EH (cell line): ENCODE measurements at places on chromosomes 4 and X.

DNA sequence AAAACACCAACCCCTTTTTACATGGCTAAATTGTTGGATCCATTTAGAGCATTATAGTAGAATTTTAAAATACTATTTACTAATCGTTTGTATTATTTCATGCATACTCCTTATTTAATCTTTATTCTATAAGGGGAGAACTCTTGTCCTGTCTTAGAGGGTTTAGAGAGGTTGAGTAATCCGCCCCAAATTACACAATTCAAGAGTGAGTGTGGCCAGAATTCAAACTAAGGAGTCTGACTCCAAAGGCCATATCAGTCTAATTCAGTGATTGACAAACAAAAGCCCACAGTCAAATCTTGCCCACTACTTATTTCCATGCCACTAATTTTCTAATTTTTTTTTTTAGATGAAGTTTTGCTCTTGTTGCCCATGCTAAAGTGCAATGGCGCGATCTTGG, 33.7 kb upstream of the NEIL3 start:
- DNase-seq = no peak

GRCh38 chr4:151917145-151917734, 156.4 kb upstream of the GATB start:
- peak; percentile 79 for DNase-seq

DNA sequence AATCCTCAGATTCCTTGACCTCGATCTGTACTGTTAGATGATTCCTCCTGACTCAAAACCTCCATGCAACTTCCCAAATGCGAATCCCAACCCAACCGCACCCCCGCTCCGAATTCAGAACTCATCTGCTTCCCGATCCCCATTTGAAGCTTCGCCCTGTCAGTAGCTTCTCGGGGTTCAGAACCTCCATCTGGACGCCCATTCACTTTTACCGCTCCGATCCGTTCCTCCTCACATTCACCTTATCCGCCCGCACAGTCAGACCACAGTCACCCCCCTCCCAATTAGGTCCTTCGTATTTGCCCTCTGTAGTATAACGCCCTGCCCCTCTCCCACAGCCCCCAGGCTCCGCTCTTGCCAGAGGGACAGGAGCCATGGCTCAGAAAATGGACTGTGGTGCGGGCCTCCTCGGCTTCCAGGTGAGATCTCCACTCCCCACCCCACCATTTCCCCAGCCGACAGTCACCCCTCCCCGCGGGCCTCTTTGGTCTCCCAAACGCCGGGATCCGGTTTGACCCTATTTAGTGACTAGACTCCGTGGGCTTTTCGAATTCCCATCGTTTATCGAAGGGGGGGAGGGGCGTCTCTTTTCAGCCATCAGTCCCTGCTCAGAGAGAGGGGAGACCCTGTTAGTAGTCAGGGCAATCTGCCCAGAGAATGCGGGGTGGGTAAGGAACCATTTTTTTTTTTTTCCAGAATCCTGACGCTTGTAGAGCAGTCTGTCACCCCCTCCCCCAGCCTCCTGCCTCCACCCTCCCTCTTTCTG, 691 bp downstream of the MAGED1 start:
- DNase-seq = peak; percentile 35

GRCh38 chr4:174494726-174495125, 27.6 kb downstream of the HPGD start:
- no peak for DNase-seq

GRCh38 chrX:112085149-112085548, 2.6 kb upstream of the TRPC5 start:
- no peak for DNase-seq

- no peak for DNase-seq
These were observed 235.4 kb upstream of the FGF13 start for GRCh38 chrX:138946926-138947325.

DNA sequence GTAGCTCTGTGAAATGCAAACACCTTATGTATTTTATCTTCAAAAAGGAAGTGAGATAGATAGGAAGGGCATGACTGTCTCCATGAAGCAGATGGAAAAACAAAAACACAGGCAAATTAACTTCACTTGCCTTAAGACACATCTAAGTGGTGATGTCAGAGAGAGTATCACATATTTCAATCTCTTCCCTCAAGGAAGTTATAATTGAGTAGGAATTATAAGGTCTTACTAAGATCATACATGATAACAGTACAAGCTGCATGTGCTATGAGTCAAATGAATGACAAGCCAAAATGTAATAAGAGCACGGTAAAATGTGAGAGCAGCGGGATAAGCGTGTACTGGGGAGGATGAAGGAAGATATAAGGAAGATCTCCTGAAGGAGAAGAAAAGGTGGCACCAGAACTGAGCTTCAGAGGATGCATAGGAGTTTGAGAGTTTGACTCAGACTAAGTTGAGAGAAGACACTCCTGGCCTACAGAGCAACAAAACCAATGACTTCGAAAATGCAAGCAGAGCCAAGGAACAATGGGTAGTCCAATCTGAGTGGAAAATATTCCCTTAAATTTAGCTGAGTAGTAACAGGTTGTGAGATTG, 43.3 kb upstream of the GALNT7 start:
- DNase-seq = peak; percentile 16

DNA sequence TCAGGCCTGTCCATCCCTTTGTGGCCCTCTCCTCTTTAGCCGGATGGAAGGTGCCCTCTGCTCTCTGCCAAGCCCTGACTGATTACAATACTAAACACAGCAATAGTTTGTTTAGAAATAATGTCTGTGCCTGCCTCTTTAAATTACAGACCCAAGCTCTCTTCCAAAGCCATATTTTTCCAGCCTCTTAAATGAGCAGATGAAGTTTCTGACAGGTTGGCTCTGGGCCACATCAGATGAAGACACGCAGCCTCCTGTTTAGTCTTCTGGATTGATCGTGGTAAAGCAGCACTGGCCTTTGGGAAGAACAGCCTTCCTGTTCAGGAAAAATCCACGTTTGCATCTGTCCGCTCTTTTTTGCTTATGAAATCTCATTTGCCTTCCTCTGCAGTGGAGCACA, 133.6 kb downstream of the CPE start:
- DNase-seq = no peak

DNA sequence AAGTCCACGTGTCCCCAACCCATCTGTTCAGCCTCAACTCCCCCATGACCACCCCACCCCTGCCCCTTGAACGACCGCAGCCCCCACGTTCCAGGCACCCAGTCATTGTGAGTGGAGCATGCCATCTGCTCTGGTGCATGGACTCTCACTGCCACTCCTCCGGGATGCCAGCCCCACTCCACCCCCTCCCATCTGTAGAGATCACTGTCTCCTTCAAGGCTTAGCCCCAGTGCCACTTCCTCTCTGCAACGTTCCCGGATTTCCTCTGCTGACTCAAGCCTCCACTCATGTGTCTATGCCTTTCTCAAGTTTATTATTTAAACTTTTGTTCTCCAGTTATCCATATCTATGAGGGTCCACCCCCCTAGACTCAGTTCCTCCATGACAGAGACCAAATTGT, 54.0 kb downstream of the MAML3 start:
- DNase-seq = no peak

DNA sequence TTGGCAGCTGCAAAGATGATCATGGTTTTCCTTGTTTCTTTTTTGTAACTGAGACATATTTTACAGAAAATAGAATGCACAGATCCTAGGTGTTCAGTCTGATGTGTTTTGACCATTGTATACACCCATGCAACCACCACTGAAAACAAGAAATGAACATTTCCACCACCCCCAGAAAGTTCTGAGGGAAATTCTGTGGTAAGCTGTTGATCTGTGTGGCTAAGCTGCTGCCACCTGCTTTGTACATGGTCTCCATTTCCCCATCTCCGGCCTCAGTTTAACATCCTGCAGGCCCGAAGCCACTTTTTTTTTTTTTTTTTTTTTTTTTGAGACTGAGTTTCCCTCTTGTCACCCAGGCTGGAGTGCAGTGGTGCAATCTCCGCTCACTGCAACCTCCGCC, 65.3 kb downstream of the NYX start:
- no peak for DNase-seq

GRCh38 chr4:68349279-68349648, 626 bp downstream of the YTHDC1 start:
- peak; percentile 52 for DNase-seq

DNA sequence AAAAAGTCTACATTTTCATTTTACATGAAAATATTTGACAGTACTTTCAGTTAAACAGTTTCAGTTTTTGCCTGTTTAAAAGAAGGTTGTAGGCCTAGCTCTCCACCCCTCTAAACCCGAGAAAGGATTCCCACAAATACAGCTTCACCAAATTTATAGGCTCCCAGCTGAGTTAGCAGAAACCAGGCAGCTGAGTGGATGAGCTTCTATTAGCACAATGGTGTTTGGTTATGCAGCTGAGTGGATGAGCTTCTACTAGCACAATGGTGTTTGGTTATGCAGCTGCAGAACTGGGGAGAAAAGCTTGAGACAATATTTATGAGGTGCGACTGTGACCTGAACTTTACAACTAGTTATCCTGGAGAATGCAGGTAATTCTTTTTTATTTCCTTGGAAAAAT, 36.6 kb upstream of the PAQR3 start:
- no peak for DNase-seq

DNA sequence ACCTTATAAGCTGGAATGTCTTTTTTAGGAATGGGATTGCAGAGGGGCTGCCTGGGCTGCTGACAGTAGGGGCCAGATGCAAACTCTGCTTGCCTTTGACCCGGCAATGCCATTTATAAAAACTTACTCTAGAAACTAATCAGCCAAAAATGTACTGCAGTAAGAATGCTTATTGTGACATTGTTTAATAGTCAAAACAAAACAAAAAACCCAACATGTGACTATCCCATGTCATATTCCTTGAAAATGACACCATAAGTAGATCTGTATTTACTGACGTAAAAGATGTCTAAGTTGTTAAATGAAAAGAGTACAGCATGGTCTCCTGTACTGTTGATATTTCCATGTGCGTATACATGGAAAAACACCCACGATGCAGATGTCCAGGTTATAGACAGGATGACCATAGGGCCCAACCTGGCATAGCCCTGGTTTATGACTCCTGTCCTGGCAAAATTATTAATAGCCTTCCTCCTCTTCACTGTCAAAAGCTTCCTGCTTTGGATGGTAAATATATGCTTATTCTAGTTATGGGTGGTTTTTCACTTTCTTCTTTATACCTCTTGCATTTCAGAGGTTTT, 138.9 kb downstream of the PTTG2 start:
- peak; percentile 35 for DNase-seq

- DNase-seq = no peak
These were observed 61.5 kb upstream of the HHIP start for GRCh38 chr4:144584428-144584827.

DNA sequence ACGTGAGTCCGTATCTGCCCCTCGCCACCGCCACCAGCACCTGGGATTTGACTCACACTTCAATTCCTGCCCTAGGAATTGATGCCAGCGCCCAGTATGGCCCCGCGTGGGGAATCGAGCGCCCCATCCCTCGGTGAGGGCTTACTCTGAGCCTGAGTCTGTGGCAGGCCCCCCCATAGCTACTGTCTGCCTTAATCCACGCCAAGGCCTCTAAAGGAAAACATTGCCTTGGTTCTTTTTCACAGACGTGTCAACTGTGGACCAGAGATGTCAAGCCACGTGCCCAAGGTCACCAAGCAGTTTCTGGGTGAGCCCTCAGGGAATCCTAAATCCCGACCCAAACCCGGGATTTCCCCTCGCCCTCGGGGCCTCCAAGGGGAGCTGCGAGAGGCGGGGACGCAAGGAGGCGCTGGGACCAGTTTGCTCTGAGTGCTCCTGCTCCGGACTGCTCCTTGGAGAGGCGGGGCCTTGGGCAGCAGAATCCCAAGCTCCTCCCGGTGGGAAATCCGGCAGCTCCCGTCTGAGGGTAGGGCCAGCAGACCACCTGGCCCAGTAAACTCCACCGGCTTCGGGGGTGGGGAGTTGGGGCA, 12.9 kb downstream of the MSX1 start:
- DNase-seq = no peak

GRCh38 chr4:111649308-111649707, 495.9 kb upstream of the FAM241A start:
- DNase-seq = no peak

GRCh38 chrX:119475389-119476101, 7.3 kb downstream of the SLC25A5 start:
- DNase-seq = no peak

- peak; percentile 60 for DNase-seq
These were observed 2440.0 kb downstream of the PCDH7 start for GRCh38 chr4:33160126-33160525.

DNA sequence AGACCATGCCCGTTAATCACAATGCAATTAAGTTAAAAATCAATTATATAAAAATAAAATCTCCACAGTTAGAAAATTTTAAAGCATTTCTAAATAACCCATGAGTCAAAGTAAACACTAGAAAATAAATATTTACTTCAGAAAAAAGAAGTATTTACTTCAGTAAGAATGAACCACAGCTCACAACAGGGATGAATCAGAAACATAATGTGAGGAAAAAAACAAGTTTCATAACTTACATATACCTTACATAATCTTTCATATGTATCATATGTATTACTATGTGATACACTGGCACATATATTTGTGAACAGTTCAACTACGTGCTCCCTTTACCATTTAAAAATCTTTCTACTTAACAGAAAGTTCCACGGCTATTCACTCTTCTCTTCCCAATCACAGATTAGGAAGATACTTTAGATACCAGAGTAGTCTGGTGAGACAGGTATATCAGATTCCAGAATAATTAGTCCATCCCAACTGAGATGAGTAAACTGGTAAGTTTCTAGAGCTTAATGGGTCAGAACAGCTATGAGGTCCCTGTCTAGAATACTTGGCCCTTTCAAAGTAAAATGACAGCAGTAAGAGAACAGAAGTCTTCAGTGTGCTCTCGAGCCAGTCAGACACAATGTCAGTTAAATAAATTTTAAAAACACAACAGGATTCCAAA, 70.3 kb downstream of the SH3RF1 start:
- DNase-seq = no peak

GRCh38 chr4:73446336-73446938, 10.4 kb downstream of the AFP start:
- DNase-seq = peak; percentile 56

DNA sequence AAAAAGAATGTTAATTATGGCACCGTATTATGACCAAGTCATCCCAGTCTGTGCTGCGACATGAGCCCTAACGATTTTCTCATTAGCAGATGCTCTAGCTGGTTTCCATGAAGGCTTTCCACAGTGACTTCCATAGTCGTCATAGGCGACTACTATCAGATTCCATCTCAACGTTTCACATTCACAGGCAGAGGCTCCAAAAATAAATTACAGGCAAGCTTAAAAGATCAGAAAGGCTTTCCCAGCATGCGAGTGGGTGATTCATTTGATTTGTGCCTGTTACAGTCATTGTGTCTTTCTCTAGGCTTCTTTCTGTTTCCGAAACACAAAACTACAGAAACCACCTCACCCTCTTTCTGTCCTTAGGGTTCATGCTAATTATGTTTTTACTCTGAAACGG, 43.2 kb downstream of the PALLD start:
- DNase-seq = peak; percentile 95

GRCh38 chrX:335758-336155, 17.2 kb upstream of the GTPBP6 start:
- no peak for DNase-seq
